ENCODE measurements at places on chromosomes 13 and 19.

DNA sequence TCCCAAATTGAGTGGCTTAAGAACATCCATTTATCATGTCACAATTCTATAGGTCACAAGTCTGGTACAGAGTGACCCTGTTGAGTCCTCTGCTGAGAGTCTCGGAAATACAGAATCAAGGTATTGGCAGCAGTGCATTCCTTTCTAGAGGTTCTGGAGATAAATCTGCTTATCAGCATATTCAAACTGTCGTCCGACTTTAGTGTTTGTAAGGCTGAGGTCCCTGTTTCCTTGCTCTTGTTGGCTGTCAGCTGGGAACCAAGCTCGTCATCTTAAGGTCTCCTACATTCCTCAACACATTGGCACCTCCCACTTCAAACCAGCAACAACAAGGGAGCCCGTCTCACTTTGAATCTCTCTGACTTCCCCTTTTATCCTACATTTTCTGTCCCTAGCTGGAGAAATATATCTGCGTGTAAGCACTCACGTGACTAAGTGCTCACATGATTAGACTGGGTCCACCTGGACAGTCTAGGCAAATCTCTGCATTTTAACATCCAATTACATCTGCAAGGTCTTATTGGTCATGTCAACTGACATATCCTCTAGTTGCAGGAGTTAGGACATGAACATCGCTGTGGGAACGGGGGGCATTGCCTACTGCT lies 886.8 kb downstream of the PCDH9 start:
- no peak for DNase-seq

DNA sequence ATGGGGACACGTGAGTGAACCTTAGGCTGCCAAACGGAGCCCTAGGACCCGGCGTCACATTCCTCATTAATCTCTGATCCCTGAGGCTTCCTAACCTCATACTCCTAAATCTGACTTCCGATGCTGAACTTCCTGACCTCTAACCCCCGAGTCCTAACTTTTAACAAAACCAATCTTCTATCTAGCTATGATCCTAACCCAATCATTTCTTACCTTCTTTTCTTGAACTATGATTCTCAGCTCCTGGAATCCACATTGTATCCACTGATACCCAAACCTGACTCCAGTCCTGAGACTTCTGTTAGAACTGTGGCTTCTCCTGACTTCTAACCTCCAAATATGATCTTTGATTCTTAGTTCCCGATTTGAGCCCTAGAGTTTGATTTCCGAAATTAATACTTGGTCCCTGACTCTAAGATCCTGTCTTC lies 447 bp downstream of the NFKBIB start:
- DNase-seq = no peak

DNA sequence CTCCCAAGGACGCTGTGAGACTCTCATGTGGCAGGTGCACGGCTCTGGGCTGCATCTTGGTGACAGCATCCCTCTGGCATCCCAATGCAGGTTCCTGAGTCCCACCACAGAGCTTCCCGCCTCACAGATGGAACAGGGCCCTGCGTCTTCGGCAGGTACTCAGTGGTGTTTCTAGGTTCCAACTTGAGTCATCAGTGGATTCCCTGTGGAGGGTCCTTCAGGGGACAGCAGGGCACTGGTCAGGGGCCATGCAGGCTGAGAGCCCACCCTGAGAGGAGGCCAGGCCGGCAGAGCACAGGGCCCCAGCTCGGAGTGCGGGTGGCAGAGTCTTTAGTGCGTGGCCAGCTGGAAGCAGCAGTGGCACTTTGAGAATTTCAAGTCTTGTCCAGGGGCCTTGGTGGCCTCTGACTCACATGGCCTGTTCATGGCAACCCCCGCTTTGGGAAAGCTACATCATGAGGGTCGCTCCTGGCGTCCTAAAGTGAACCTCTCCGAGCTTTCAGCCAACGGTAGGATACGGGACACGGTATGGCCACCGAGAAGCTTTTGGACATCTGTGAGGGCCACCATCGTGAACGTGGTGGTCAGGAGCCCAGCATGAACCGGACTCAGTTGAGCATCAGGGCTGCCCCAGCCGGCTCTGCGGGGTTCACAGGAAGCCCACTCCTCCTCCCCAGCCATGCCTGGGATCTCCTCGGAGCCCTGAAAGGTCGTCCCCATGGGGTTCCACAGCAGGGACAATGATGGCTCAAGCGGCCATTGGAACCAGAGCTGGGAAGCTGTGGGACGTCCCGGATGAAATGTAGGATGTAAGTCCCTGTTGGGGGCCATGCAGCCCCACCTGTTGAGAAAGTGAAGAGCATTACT lies 72.0 kb upstream of the MCF2L start:
- no peak for DNase-seq

- no peak for DNase-seq
Measured at GRCh38 chr19:18710996-18711751, 27.7 kb downstream of the CRTC1 start.

GRCh38 chr13:58434943-58435342 lies 803.4 kb downstream of the PCDH17 start:
- DNase-seq = no peak

GRCh38 chr13:80047406-80047805 lies 293.5 kb downstream of the SPRY2 start:
- DNase-seq = no peak

GRCh38 chr13:26853323-26853722 lies 92.7 kb upstream of the GPR12 start:
- no peak for DNase-seq

DNA sequence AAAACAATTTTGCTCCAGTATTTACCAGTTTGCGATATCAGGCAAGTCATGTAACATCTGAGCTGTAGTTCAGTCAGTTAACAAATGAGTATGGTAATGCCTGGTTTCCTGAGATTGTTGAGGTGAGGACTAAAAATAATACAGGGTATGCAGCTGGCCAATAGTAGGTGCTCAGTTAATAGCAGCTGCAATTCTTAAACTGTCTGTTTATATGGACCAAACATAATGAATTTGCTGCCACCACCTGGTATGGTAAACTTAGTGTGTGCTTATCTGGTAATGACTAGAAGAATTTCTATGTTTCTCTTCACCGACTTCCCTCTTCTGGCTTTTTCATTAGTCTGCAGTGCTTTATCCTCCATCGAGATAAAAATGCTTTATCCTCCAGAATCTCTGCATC lies 9.1 kb downstream of the ZMYM2 start:
- no peak for DNase-seq

DNA sequence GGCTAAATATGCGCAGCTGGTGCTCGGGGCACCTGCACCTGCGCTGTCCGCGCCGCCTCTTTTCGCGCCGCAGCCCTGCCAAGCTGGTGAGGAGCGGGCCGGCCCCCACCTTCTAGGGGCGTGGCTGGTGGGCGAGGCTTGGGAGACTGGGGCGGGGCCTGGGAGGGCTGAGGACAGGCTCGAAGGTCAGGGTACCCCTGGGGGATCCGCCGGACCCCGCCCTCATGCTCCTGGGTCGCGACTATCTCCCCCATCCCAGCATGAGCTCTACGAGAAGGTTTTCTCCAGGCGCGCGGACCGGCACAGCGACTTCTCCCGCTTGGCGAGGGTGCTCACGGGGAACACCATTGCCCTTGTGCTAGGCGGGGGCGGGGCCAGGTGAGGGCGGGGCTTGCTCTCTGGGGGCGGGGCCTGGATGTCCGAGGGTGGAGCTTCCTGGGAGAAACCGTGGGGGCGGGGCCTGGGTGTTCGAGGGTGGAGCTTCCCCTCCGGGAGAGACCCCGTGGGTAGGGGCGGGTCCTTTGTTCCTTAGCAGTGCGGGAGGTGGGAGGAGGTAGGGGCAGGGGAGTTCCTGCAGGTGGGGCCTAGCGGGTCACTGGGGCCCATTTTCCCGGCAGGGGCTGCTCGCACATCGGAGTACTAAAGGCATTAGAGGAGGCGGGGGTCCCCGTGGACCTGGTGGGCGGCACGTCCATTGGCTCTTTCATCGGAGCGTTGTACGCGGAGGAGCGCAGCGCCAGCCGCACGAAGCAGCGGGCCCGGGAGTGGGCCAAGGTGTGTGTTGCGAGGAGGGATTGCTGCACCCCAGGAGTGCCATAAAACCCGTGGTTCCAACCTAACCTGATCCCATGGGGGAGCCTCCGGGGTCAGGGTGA lies 19.7 kb downstream of the PNPLA6 start:
- DNase-seq = no peak

- no peak for DNase-seq
Measured at GRCh38 chr19:10412257-10412977, 7.9 kb upstream of the PDE4A start.

- no peak for DNase-seq
Measured at GRCh38 chr19:2533686-2534422, 57.9 kb downstream of the GADD45B start.

- DNase-seq = no peak
Measured at GRCh38 chr13:48151363-48152161, 56.7 kb upstream of the MED4 start.

DNA sequence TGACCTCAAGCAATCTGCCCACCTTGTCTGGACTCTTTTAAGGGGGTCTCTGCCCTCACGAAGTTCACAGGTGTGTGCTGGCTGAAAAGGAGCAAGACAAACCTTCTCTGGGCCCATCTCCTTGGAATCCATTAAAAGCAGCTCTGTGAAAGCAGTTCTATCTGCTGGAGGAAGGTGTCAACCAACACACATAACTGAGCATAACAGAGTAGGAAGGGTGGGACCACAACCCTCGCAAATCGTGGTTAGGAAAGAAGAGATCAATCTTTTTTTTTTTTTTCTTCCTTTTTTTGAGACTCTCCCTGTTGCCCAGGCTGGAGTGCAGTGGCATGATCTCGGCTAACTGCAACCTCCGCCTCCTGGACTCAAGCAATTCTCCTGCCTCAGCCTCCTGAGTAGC lies 1.4 kb downstream of the SUGP2 start:
- DNase-seq = peak; percentile 2

DNA sequence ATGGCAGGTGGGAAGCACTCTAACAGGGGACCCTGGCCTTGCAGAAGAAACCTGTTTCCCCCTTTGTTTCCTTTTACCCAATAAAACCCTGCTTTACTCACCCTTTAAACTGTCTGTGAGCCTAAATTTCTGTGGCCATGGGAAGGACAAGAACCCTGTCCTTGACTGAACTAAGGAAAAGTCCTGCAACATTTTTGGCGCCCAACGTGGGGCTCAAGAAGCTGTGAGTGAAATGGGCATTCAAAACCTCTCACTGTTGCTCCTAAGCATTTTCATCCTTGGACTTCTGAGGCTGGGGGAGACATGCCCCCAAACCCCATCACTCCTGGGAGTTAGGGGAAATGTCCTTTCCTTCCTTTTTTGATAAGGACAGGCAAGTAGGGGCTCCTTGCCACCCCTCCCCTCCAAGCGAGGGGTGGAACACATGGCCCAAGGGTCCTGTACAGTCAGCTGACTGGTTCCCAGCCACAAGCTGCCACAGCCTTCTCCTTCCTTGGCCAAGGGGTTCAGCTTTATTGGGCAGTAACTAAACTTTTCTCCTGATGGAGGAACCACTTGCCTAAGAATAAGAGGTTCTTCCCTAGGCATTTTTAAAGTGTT lies 381.6 kb downstream of the KLF5 start:
- peak; percentile 3 for DNase-seq

Data from CD4-positive, alpha-beta T cell treated with Interferon alpha-2 for 1 hour (primary cell).